ENCODE measurements at places on chromosomes 4 and X. TPM values are rescaled to one million over a fixed set of nuclear protein-coding genes. Genes with fewer than 3 reads are reported as not detected.
A peak's percentile ranks its signal among the peaks of the same experiment; 100 is the strongest.

The NHS gene
- total RNA-seq: 25.6 TPM

The AADAT gene
- total RNA-seq: not detected

- H3K36me3 ChIP-seq: no peaks in the 10 kb centered on the region
- H3K4me3 ChIP-seq: no peak overlapping the region
- no peak for DNase-seq
- H3K4me1 ChIP-seq: no peaks in the 10 kb centered on the region
- H3K27ac ChIP-seq: no peak overlapping the region
- no peaks in the 10 kb centered on the region for H3K27me3 ChIP-seq
These were observed 1415.5 kb downstream of the PCDH7 start for GRCh38 chr4:32135642-32136041.

- no peak overlapping the region for H3K27ac ChIP-seq
- no peak overlapping the region for H3K4me3 ChIP-seq
- DNase-seq: no peak
- no peaks in the 10 kb centered on the region for H3K36me3 ChIP-seq
- peaks cover 10% of the 10 kb centered on the region for H3K4me1 ChIP-seq
These were observed 24.2 kb downstream of the IQSEC2 start for GRCh38 chrX:53257166-53257565.

DNA sequence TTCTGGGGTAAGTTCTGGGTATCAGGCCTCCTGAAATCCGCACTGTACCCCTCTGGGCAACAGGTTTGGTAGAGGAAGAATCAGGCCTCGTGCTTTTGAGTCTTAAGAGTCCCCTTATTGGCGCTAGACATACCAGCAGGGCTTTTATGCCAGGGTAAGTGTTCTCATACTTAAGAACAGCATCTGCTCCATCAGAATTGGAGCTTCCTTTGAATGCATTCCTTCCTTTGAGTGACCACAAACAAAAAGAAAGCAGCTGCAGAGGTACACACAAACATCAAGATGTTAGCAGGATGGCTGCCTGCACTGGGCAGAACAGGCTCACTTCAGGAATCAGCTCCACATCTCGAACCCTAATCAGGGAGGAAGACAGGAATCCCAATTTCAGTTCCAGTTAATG lies 156.8 kb downstream of the MGST2 start:
- no peaks in the 10 kb centered on the region for H3K36me3 ChIP-seq
- H3K4me1 ChIP-seq: no peaks in the 10 kb centered on the region
- H3K27me3 ChIP-seq: no peaks in the 10 kb centered on the region

GRCh38 chr4:183445097-183445428 lies 627 bp downstream of the CDKN2AIP start:
- H3K27me3 ChIP-seq: no peaks in the 10 kb centered on the region
- peak overlapping the region; percentile 96 for H3K27ac ChIP-seq
- no peak for DNase-seq
- peak overlapping the region; percentile 95 for H3K4me3 ChIP-seq
- H3K36me3 ChIP-seq: peaks cover 36% of the 10 kb centered on the region

- H3K4me3 ChIP-seq: no peak overlapping the region
- no peaks in the 10 kb centered on the region for H3K36me3 ChIP-seq
- no peaks in the 10 kb centered on the region for H3K27me3 ChIP-seq
- H3K4me1 ChIP-seq: no peaks in the 10 kb centered on the region
- H3K27ac ChIP-seq: no peak overlapping the region
These were observed 233.1 kb downstream of the FAT4 start for GRCh38 chr4:125547836-125548235.

GRCh38 chr4:33825685-33826084 lies 2418.6 kb downstream of the ARAP2 start:
- no peak overlapping the region for H3K27ac ChIP-seq
- no peak overlapping the region for H3K4me3 ChIP-seq
- no peaks in the 10 kb centered on the region for H3K27me3 ChIP-seq
- no peaks in the 10 kb centered on the region for H3K36me3 ChIP-seq

- no peaks in the 10 kb centered on the region for H3K4me1 ChIP-seq
- H3K27me3 ChIP-seq: peaks cover 4% of the 10 kb centered on the region
- DNase-seq: no peak
- H3K27ac ChIP-seq: no peak overlapping the region
- no peak overlapping the region for H3K4me3 ChIP-seq
These were observed 72.4 kb downstream of the APBB2 start for GRCh38 chr4:41141900-41142299.

GRCh38 chr4:153610623-153611376 lies 73.3 kb upstream of the TLR2 start:
- no peak for DNase-seq
- H3K36me3 ChIP-seq: peaks cover 57% of the 10 kb centered on the region
- peaks cover 28% of the 10 kb centered on the region for H3K4me1 ChIP-seq
- H3K27ac ChIP-seq: no peak overlapping the region
- no peaks in the 10 kb centered on the region for H3K27me3 ChIP-seq
- no peak overlapping the region for H3K4me3 ChIP-seq
